ENCODE measurements at places on chromosomes 2 and 18.

- DNase-seq = no peak
These were observed 151.9 kb upstream of the ALKAL2 start for GRCh38 chr2:439556-440402.

DNA sequence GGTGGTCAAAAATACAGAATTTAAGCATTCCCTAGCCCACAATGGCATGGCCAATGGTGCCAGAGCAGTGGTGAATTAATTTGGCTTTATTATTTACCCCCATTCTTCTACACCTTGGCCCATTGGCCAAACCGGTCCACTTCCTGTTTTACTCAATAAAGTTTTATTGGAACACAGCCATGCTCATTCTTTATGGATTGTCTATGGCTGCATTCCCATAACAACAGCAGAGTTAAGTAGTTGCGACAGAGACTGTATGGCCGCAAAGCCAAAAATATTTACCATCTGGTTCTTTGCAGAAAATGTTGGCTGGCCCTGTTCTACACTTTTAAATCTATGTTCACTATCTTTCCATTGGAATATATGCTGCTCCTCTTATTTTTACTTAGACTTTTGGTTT is 130.3 kb upstream of the CCDC68 start:
- no peak for DNase-seq

DNA sequence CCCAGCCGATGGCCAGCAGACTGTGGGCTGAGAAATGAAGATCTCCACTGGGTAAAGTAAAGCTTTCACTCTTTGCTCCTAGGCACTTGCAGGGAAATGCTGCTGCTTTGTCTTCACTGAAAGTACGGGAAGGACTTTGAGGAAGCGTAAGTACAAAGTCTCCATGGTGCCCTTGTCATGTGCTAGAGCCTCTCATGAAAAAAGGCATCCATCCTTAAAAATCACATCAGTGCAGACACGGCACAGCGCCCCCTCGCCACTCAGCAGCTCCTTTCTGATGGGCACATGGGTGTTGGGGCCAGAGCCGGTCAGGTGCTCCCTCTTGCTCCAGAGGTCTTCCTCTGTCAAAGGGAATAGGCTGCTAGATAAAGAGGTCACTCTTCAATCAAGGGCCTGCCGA is 109.0 kb upstream of the STPG4 start:
- no peak for DNase-seq

DNA sequence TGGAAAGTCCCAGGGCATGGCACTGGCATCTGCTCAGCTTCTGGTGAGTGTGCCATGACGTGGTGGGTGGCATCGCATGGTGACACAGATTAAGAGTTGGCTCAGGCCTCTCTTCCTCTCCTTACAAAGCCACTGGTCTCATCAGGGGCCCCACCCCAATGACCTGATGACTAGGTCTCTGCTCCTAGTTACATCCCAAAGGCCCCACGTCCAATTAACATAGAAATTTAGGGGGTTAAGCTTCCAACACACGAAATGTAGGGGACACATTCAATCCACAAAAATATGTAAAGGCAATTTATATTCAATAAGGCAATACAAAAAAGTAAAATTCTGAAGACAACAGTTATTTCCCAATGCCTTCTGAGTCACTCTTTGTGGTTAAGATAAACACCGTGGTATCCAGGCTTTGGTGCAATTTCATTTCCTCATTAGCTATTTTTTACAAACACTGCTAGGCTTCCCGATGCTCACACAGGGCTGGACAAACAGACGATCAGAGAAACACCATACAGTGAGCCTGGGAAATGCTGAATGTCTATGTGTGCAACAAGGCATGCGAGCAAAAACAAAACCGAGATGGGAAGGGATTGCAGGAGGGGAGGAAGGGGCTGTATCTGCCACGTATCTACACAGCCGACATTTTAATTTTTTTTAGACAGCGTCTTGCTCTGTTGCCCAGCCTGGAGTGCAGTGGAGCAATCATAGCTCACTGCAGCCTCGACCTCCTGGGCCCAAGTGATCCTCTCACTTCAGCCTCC is 67.2 kb downstream of the MBP start:
- no peak for DNase-seq

GRCh38 chr2:121004950-121005349 is 269.3 kb downstream of the GLI2 start:
- DNase-seq = no peak

- DNase-seq = no peak
These were observed 87.7 kb upstream of the CXCR4 start for GRCh38 chr2:136205615-136206014.

DNA sequence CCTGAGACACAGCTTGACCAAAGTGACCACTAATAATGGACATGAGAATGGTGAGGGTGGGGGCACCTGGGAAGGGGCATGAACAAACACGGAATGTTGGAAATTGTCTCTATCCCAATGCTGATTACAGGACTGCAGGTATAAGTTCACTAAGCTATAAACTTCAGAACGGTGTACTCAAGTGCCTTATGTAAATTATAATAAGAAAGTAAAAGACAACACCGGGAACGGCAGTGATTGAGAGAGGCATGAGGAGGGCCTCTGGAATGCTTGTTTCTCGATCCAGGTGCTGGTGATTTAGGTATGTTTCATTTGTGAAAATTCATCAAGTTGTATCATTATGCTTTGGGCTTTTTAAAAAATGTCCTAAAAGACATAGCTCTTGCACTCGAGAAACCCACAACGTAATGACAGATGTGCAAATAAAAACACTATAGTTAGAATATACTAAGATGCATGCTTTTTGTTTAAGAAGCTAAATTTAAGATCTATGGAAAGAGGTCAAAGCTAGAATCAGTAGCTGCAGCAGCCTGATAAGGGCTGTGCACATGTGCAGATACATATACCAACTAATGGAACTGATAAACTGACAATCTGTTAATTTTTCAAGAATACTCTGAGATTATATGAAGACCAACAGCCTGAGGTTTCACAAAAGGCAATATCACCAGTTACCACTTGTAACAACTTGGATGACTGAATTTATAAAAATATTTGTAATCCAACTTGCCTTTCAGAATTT is 7.6 kb downstream of the HIBCH start:
- DNase-seq = no peak

- no peak for DNase-seq
These were observed 1721.9 kb upstream of the SLC39A10 start for GRCh38 chr2:193935114-193935513.

DNA sequence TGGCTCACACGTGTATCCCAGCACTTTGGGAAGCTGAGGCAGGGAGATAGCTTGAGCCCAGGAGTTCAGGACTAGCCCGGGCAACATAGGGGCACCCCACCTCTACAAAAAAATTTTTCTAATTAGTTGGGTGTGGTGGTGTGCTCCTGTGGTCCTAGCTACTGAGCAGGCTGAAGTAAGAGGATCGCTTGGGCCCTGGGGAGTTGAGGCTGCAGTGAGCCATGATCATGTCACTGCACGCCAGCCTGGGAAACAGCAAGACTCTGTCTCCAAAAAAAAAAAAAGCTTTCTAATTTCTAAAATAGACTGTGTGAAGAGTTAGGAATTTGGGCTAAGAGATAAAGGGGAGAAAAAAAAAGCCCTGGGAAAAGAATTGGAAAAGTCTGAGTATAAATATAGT is 51.9 kb upstream of the NAB1 start:
- no peak for DNase-seq

DNA sequence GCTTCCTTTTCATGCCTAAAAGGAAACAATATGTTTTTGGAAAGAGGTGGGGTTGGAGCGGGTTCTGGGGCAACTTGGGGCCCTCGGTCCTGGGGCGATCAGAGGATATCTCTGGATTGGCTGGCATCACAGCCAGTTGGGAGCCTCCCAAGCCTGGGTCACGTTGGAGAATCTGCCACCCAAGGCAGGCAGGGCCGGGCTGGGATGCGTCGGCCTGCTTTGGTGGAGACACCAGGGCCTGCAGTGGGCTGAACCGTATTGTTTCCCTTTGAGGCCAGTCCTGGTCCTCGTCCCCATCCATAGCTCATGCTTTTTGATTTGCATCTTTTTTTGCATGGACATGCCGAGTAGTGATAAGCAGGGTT is 235.8 kb downstream of the ATAD2B start:
- no peak for DNase-seq

GRCh38 chr2:31378389-31378788 is 36.2 kb downstream of the XDH start:
- DNase-seq = no peak

DNA sequence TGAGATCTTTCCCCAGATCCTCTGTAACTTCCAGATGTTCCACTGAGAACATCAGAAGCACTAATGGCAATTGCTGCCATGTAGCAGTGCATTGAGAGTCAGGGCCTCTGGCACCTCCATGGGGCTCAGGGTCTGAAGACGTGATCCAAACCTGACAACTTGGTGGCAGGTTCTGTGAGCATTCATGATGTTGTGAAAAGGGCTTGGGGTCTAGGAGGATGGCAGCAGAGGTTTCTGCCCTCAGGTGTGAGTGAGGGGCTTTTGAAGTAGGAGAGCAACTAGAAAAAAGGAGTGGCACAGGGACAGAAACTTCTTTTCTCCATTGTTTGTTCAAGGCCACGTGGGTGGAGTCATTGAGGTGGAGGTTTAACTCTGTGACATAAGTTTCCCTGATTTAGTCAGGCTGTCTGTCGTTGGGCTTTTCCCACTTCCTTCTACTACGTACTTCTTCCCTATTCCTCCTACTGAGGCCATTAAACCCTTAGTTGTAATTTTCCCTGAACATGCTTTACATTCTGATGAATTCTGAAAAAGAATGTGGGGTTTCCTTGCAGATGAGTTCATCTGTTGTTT is 13.1 kb downstream of the CFLAR start:
- no peak for DNase-seq

DNA sequence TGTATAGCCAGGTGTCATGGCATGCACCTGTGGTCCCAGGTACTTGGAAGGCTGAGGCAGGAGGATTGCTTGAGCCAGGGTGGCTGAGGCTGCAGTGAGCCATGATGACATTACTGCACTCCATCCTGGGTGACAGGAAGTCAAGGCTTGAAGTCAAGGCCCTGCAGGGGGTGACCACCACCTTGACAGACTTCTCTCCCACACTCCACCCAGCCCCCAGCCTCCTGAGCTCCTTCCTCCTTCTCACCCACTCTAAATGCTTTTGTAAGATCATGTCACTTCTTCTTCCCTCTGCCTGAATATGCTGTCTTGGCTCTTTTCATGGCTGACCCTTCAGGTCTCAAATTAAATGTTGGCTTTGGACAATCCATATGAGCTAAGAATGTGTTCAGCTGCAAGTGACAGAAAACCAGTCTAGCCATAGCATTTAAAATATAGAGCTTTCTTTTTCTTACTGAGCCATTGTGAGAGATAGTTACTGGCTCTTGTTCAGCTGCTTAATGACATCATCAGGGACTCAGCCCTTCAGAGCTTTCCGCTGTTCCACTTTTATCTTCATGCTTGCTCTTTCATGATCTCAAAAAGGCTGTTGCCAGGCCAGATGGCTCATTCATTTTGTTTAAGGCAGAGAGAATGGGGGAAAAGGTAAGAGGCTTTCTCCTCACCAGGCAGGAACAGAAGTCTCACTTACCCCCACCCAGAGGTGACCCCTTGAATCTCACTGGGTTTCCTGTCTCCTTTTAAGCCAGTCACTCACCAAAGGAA is 36.7 kb upstream of the TTC39C start:
- DNase-seq = no peak

DNA sequence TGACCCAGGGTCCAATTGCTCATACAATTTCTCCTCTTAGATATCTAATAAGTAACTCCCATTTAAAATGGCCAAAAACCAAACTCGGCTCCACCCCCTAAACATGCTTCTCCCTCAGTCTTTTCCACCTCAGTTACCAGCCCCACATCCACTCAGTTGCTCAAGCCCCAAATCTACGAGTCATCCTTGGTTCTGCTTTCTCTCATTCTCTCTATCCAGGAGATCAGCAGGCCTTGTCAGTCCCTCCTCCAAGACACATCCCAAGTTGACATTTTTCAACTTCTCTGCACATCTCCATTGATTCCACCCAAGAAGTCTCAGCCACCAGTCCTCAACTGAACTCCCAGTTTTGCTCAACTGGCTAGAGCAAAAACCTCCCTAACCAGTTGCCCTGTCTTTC is 40.5 kb upstream of the RTN4 start:
- DNase-seq = no peak

DNA sequence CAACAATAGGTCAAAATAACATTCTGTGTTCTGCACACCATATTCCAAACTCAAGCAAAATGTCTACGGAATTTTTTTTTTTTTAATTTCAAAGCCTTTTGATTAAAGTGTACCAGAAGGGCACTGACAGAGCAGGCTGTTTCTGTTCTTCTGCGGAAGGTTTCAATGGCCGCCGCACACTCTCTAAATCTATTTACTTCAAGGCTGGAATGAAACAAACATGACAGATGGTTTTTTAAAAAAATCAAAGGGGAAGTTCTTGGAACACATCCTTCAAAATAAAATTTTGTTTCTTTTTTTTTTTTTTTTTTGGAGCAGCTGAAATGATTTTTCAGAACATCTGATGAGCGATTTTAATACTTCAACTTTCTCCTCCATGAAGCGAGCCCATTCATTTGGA is 259.1 kb downstream of the TXNL1 start:
- no peak for DNase-seq

- no peak for DNase-seq
These were observed 187.2 kb upstream of the HS6ST1 start for GRCh38 chr2:128505575-128506526.

- DNase-seq = no peak
These were observed 99.5 kb downstream of the DYSF start for GRCh38 chr2:71552861-71553301.

DNA sequence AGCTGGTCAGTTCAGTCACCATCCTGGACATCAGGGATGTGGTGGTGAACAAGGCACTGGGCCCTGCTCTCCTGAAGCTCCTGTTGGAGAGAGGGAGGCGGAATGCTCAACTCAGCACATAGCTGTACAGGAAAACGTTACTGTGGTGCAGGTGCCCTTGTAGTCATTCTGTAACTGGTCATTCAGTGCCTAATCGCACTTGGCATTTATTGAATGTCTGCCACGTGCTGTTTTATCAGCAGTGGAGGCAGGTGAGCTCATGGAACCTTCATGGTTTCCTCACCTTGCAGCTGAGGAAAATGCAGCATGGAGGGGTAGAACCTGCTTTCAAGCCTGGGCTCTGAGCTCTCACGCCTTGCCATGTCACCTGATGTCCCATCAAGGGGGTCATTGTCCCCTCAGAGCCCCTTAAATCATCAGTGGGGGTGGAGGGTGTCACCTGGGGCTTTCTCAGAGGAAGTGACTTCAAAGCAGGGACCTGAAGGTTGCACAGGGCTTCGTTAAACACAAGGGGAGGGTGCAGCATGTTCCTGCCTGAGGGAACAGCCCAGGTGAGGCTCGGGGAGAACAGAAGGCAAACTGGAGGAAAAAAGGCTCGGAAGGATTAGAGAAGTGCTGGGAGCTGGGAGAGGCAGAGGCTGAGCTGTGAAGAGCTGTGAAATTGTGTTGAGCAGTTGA is 56.0 kb upstream of the RPL31 start:
- no peak for DNase-seq

GRCh38 chr2:43139996-43140621 is 86.3 kb downstream of the ZFP36L2 start:
- no peak for DNase-seq

- no peak for DNase-seq
These were observed 1.3 kb upstream of the MYO5B start for GRCh38 chr18:50196261-50196660.

- DNase-seq = no peak
These were observed 16.1 kb downstream of the ACOXL start for GRCh38 chr2:110748489-110748867.

Data from caudate nucleus (tissue), 63 donors.